ENCODE measurements at places on chromosomes 1 and 21.
A peak's percentile ranks its signal among the peaks of the same experiment; 100 is the strongest.

DNA sequence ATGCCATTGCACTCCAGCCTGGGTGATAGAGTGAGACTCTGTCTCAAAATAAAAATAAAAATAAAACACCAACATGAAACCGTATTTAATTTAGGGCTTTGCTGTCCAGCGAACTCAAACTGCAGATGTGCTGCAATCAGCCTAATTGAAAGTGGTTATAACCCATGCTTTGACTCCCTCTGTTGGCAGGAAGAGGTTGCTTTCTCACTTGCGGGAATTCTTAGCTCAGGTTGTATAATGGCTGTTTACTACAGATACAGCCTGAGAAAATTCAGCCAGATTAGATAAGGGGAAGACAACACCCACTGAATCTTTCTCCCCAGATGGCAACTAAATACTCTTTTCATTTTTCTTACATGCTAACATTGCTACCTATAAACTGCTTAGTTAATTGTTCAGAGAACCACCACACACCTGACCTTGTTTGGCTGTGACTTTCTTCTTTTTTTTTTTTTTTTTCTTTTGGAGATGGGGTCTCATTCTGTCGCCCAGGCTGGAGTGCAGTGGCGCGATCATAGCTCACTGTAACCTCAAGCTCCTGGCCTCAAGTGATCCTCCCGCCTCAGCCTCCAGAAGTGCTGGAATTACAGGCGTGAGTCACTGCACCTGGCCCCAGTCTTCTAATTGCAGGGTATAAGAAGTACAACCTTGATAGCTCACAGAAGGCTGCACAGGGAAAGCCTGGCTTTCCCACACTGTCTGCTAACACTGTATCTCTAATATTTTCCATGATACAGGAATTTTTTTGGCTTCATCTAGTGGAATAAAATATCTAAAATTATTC lies 34.6 kb downstream of the DNTTIP2 start:
- DNase-seq, result peak; percentile 27

GRCh38 chr1:4702932-4703331 lies 48.5 kb downstream of the AJAP1 start:
- DNase-seq, result no peak

GRCh38 chr1:47996406-47997226 lies 569 bp downstream of the TRABD2B start:
- DNase-seq, result no peak

DNA sequence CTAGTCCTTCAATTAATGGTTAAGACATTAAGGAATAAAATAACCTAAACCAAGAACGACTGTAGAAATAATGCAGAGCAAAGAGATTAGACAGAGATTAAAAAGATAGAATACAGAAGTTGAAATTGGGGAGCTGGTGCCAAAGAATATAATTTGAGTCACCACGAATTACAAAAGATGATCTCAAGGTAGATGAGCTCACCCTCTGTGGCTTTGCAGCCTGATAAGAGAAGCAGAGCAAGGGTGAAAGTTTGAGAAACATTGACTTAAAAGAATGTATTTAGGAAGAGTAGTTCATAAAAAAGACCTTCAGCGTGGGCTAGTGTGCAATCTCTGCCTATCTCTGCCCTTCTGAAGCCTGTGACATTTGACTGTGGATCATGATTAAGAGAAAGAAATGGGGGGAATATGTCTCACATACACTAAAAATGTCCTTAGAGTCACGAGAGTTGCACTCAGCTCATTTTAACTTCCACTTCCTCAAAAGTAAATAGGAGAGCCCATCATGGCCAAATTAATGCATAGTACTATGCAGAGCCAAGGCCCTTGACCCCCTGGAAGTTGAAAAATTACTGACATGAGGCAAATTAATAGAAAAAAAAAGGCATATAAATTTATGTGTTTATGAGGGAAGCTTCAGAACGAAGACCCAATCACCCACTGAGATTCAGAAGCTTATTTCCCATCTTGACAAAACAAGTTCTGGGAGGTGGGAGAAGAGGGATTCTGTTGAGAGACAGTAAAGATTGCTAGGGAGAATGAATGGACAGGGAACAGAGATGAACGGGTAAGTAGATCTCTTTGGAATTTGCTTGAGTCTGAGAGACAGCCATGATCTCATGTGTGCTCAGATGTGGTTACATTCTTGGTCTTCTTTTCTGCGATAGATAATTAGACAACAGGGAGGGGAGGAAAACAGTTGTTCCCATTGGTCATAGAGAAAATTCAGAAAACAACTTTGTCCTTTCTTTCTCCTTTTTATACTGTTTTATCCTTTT lies 395.4 kb upstream of the LRRC7 start:
- no peak for DNase-seq

- DNase-seq, result no peak
These were observed 4.0 kb upstream of the FTCD start for GRCh38 chr21:46159390-46159789.

DNA sequence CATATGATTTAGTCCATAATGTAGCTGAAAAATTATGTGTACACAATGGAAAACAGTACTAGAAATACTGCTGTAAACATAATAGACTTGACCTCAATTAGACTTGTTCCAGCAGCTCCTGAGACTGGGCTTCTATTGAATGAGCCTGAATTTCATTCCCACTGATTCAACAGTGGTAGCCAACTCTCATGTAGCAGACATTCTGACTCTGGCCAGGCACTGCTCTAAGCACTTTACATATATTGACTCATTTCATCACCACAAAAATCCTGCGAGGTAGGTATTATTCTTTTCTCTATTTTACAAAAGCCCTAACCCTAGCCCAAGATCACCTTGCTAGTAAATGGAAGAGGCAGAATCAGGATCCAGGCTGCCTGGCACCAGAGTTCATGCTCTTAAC lies 12.8 kb upstream of the CTSS start:
- DNase-seq, result no peak

- DNase-seq, result no peak
These were observed 5.2 kb downstream of the LRRC7 start for GRCh38 chr1:69572921-69573320.

DNA sequence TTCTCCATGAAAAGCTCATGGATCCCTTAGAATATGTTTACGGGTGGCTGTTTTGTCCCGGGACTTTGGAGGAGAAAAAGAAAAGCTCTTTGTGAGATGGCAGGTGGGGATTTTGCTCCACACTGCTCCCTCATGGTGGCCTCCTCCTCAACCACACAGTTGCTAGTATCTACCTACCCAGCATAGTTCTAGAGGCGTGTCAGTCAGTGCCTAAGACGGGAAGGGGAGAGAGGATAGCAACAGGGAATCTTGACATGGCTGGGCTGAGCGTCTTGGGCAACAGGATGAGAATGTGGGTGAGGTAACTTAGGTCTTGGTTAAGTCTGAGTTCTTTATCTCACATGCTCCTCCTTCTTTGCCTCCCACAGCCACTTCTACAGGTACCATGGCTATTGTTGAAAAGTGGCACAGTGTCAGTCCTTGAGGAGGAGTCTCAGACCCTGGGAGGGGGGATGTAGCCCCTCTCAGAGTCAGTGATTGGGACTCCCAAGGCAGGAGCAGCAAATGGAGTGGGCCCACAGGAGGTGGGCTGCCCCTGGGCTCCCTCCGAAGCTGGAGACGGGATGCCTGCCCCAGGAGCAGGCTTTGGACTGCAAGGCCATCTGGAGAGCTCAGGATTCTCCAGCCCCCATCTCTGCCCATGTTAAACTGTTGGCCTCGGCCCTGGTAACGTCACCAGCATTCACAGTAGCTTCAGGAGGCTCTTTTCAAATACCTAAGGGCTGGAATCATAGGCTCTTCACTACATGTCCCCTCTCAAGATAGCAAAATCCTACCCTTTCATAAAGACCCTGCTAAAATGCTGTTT lies 75.4 kb downstream of the TENT5C start:
- DNase-seq, result no peak

DNA sequence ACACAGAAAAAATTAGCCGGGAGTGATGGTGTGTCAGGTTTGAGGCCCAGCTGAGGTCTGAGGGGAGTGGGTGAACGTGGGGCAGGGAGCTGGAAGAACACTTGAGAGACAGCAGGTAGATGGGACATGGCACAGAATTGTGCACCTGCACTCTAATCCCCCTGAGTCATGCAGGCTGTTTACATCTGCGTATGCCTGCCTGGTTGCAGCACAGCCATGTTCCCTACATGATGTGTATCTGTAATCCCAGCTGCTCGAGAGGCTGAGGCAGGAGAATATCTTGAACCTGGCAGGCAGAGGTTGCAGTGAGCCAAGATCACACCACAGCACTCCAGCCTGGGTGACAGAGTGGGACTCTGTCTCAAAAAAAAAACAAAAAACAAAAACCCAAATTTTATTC lies 44.8 kb downstream of the ATP5PO start:
- no peak for DNase-seq

GRCh38 chr1:160189649-160190625 lies at the start of gene CASQ1:
CASQ1 (plus strand) TSS chr1:160190575; CDS start chr1:160190752, 177 bp downstream.
- DNase-seq, result no peak

GRCh38 chr1:205373022-205373797 lies 16.5 kb upstream of the KLHDC8A start:
- no peak for DNase-seq

DNA sequence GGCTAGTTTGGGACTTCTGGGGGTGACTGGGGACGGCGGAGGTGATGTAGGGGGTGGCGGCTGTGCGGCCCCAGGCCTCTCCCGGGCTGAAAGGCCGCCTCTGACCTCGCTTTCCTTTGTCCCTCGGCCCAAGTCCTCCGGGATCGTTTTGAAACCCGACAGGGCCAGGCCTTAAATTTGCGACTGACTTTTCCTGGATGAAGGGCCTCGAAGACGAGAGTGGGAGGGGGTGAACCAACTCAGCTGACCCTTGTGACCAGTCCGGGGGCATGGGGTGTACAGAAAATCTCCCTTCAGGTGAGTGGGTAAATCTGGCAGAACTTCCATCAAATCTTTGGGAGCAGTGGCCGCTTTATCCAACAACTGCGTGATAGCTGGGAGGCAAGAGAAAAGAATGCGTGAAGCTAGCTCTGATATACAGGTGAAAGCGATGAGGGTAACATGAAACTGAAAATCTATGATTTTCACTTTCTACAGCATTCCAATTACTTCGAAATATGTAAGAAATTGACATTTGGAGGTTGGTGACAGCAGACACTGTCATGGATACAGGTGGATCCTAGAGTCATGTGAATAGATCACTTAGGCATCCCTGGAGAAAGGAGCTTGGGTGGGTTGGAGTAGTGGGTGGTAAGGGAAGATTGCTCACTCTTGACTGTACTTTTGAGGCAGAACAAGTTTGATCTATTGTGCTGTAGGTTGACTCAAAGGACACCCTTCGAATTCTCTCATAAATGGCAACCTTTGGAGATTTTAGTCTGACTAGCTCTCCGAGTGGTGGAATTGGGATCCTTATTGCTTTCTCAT lies 885 bp downstream of the AHCYL1 start:
- DNase-seq, result no peak

DNA sequence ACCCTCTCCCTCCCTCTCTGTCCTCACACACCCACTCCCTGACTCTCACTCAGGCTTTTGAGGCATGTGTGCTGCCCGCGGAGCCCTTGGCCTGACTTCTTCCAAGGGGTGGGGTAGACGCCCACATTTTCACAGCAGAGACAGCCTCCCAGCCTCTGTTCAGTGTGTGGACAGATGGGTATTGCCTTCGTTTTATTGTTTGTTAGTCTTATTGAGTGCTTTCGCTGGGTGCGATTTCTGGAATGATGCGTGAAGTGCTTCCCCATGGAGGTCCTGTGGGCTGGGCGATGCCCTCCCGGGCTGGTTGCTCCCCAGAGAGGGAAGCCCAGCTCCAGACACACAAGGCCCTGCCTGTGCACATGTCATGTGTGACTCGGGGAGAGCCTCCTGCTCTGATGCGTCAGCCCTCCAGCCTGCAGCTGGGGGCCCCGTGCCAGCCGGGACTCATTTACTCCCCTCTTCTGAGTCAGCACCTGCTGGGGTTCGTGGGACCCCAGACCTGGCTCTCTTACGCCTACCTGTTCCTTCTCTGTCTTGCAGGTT lies 14.7 kb downstream of the PDXK start:
- no peak for DNase-seq

- DNase-seq, result no peak
These were observed 177.1 kb downstream of the HHAT start for GRCh38 chr1:210505601-210506496.

- DNase-seq, result no peak
These were observed 1.7 kb downstream of the RAB7B start for GRCh38 chr1:206001476-206001888.

DNA sequence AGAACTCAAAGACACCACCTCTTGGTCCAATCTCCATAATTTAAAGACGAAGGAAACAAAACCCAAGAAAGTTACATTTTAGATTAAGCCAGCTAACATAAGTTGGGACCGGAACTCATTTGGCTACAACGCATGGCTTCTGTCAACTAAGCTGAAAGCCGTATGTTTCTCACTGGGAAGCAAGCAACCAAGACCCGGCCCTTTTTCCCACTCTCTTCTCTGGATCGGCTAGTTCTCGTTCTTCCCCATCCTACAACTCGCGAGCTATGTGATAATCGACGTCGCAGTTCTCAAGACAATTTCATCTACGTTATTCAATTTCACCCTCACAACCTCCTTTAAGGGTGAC lies 601 bp downstream of the CCT8 start:
- DNase-seq, result no peak

- no peak for DNase-seq
These were observed 35.9 kb downstream of the FCER1A start for GRCh38 chr1:159338018-159338417.

DNA sequence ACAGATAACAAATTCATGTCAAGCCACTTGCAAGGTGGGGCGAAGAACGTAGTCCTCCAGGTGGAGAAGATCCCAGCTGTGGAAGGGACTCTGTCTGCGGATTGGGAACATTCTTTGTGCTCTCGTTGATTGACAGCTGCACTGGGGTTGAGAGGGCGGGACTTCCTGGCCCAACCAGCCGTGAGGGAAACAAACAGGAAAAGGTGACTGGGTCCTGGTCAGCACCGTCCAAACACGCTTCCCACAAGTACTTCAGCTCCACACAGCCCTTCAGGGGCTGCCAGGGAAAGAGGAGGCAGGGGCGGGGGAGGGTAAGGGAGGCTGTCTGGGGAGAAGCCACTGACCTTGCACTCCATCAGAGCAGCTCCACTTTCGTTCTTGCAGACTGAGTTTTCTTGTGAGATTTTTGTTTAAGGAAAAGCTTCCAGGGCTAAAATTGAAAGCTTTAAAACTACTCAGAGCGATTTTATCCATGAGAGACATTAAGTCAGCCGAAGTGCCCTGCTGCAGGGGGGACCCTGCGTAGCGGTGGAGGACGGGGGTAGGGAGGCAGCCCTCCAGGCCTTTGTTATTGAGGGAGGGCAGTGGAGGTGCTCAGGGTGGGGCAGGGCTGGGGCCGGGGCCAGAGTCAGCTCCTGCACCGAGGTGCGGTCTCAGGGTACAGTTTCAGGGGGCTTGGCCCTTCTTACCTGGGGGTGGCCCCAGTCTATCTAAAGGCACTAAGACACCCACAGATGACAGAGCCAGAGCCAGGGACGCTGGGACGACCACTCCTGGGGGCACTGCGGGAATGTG lies 21.6 kb upstream of the STUM start:
- DNase-seq, result no peak

- no peak for DNase-seq
These were observed 8.7 kb upstream of the PPP1R8 start for GRCh38 chr1:27821761-27822315.

DNA sequence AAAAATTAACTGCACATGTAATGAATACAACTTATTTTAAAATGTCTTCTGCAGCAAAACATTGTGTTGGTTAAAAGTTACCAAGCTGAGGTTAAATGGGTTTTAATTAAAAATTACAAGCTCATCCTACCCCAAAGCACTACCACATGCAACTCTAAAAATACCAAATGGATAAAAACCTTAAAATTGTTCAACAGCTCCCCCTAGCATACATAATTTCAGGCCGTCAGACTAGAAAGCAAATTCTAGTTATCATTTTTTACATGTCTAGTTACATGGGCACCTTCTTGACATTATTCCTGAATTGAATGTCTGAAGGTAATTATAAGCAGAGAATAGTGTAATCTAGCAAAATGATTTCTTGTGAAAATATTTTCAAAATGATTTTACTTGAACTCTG lies 176.5 kb downstream of the C1orf21 start:
- no peak for DNase-seq

Data from neural crest cell (in vitro differentiated cells).